Activated T-cell treated with anti-CD3 and anti-CD28 coated beads for 4 hours (primary cell): ENCODE measurements at places on chromosomes 5 and 9.

DNA sequence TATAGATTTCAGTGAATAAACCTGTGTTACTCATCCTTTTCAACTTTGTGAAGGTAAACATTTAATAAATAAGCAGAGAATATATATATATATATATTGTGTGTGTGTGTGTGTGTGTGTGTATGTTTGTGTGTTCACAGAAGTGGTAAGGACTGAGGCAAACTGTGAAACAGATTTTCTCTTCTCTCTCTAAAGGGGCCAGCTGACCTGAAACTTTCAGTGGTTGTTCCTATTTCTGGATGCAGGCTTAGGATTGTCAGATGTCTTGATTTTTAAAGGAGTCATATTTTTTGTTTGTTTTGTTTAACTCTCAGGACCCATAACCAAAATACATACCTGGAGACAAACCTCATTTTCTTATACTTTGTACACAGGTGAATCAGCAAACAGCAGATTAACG lies 714.9 kb upstream of the MEF2C start:
- no peak for DNase-seq

- DNase-seq, result no peak
Observed at GRCh38 chr5:124561451-124561850, 185.0 kb downstream of the ZNF608 start.

DNA sequence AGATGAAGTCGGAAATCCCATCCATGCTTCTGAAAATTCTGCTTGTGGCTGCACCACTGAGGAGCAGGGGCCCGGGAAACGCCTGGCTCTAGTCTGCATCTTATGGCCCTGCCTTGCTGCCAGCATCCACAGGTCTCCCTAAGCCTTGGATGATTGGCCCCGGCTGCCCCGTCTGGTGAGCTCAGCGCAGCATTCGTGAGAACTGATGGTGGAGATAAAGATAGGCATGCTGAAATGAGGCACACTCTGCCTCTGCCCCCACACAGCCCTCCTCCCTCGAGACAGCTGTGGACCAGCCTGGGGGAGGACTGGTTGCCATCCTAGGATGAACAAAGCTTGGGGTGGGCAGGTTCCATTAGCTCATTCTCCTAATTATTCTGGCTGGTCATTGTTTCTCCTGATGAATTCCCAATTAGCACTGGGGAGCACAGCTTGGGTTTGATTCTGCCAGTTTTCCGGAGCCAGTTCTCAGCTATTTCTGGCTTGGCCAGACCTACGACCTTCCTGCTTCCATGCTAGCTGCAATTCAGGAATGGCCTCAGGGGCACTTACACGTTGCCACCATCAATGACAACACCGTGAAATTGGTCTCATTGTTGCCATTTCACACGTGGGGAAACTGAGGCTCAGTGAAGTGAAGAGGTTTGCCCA lies 62.8 kb upstream of the CPEB4 start:
- DNase-seq, result no peak

DNA sequence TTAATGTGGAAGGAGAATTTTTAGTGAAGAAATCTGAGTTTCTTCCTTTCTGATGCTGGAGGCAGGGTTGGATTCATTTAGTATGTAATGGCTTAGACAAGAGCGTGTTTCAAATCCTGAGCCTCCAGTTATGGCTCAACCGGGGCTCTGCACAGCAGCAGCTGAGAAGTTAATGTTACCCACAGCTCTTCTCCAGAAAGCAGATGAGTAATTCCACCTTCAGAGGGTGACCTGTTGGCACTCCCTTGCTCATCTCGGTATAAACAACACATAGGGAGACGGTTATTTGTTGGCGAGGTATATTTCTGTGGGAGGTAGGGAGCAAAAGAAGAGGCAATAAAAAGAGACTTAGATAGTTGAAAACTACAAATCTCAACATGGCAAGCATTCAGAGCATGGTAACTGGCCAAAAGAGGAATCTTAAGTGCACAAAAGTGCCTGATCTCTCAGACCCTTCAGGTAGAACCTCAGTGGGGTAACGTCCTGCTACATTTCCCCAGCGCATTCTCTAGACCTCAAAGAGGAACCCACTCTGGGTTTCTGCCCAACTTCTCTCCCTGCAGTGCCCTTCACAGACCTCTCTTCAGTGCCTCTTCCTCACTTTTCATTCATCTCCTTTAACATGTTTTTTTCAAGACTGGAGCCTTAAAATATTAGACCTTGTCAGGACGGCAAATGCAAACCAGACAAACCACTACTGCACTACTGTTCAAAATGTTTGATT lies 417.5 kb upstream of the ADAMTSL1 start:
- no peak for DNase-seq

GRCh38 chr5:67702008-67702407 lies 505.4 kb upstream of the CD180 start:
- DNase-seq, result no peak

GRCh38 chr5:138148811-138149210 lies 9.6 kb upstream of the NME5 start:
- no peak for DNase-seq

- no peak for DNase-seq
Observed at GRCh38 chr5:140020601-140021177, 22.4 kb downstream of the NRG2 start.
